ENCODE measurements at places on chromosomes 12 and 14.
A peak's percentile ranks its signal among the peaks of the same experiment; 100 is the strongest.

- DNase-seq: no peak
These were observed 94.5 kb downstream of the CALM1 start for GRCh38 chr14:90491221-90491885.

DNA sequence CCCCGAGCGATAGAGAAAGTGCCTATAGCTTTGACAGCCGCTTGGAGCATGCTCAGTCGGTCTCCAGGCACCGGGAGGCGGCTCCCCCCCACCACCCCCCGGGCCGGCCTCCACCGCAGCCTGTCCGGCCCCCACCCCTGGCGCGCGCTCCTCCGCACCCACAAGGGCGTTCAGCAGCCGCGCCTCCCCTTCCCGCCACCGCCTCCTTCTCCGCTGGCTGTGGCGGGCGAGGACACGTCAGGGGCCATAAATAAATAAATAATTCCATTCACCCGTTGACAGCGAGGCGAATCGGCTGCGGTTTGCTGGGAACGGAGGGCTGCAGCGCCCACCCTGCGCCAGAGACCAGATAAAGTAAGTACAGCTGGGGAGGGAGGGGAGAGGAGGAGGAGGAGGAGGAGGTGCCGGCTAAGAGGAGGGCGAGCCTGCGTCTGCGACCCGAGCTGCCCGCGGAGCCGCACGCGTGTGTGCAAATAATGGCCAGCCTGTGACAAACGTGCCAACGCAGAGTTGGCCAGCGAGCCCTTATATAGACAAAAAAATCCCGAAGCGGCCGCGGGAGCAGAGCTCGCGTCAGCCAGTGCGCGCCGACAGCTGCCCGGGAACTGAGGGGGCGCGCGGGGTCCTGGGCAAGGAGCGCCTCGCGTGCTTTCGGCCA, at the start of gene SLC16A7:
TSS of gene SLC16A7 (plus strand) at position 147 of the 658 bp plus-strand sequence. CDS start 108,773 bp downstream, outside the sequence.
- peak; percentile 76 for DNase-seq

DNA sequence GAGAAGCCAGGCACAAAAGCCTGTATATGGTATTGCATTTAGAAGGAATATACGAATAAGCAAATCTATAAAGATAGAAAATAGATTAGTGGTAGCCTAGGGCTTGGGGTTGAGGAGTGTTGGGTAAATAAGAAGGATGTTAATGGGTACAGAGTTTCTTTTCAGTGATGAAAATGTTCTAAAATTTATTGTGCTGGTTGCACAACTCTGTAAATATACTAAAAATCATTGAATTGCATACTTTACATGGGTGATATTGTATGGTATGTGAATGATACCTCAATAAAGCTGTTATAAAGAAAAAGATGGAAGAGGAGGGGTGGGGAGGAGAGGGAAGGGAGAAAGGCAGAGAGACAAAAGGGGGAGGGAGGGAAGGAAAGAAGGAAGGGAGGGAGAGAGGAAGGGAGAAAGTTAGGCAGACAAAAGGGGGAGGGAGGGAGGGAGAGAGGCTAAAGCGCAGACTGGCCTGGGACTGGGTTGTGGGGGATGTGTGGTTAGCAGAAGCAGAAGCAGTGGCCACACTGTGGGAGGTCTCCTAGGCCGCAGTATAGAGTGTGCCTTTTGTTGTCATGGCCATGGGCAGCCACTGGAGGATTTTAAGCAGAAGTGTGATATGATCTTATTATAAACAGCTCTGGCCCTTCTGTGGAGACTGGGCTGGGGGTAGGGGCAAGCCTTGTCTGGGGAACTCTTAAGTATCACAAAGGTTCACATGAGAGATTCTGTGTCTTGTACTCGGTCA, 73.6 kb upstream of the ELK3 start:
- DNase-seq: no peak

DNA sequence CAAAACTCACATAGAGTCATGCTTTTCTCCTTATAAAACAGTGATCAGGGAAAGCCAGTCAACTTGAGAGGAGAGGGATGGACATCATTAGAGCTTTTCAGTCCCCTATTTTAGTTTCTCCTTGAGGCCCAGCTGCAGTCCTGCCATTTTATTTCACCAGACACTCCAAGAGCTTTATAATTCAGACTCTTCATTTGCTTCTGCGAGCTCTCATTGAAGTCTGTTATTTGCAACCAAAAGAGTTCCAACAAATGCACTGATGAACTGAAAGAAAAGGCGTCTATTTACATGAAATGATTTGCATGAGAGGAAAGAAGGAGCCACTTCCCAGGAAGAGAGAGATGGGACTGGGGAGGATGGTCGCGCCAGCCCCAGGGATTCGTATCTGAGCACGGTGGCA, 86.8 kb downstream of the NDUFA12 start:
- no peak for DNase-seq

DNA sequence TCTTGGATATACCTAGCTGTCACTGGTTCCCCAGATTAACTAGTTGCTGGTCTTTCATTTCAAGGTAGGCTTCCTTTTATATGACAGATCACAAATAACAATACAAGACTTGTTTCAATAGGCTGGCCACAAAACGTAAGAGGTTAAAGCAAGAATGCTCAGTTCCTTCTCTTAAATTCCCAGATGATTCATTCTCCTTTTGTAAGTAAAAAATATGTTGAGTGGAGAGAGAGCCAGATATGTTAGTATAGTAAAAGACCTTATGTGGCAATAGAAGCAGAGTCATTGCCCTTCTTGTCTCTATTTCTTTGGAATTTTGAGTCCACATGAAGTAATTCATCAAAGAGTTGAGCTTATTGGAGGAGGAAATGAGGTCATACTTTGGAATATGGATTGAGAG, 939.0 kb upstream of the ATXN7L3B start:
- DNase-seq: no peak

- no peak for DNase-seq
These were observed 121.6 kb downstream of the TMEM121 start for GRCh38 chr14:105647784-105648608.

DNA sequence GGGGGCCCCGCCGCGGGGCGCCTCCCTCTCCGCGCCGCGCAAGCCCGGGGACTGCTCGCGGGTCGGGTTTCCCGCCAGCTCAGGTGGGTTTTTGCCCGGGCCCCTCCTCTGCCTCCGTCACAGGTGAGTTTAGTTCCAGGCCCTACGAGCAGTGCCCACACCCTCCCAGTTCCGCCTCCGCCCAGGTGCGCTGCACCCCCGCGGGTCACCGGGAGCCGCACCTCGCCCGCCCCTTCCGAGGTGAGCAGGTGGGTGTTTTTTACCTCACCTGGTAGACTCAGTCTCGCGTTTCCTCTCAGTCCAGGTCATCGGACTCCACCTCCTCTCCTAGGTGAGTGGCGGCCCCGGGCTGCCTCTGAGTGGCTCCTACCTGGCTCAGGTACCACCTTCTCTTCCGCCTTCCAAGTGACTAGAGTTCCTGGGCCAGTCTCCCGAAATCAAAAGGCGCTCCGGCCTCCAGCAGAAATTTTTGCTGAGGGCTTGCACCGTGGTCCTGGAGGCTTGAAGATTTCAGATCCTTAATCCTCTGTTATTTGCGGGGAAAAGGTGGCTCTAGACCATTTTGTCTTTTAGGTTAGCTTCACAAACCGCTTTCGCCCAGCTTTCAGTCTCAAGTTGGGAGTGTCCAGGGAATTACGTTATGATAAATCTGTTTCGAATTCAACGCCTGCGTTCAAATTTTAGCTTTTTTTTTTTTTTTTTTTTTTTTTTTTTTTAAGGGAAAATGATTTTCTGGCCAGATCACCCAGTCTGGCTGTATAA, at the start of gene TMEM30B:
TSS of gene TMEM30B (minus strand) at position 153 of the 762 bp plus-strand sequence. CDS start 191 bp downstream, outside the sequence.
- DNase-seq: no peak

GRCh38 chr12:63764481-63764880, 15.2 kb upstream of the RXYLT1 start:
- no peak for DNase-seq

DNA sequence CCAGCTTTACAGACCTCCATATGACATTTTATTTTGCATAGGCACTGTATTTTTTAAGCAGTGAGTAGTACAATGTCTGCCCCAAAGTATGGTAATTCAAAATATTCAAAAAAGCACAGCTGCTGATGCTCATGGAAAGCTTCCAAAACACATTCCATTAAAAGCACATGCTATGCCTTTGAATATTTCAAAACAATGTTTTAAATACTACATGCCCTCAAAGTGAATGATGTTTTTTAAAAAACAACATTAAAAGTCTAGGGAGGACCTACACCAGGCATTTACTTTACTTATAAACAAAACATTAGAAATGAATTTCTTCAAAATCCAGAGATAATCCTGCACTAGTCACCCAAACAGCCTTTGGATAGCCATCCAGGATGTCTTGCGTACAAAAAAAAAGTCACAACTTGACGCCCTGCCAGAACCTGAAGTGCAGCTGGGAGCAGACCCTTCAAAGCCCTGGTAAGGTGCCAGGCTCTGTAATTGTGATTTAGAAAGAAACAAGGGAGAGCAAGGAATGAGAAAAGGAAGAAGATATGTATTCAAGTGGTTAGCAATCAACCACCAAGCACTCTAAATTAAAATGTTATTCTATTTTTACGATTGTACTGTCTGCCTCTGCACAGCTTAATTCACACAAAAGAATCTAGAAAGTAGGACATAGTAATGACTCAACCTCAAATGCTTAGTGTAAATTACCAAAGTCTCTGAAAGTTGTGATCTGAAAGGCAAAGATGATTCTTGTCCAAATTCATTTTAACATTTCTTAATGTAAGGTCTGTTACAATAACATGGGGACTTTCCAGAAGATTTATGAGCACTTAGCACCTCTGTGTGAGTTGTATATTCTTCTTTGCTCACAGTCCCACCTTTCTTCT, 31.9 kb downstream of the CEP83 start:
- no peak for DNase-seq

DNA sequence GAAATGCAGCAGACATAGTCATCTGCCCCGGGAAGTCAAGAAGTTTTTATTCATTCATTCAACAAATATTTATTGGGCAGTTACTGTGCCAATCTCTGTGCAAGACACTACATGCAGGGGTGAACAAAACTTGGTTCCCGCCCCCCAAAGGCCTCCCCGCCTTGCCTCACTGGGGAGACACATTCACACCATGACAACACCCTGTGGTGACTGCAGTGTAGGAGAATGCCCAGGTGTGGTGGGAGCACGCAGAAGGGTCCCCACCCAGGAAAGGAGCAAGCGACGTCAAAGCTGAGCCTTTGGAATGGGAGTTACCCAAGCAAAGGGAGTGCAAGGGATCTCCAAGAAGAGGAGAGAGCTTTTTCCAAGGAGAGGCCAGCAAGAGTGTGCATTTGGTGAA, 1.6 kb upstream of the AQP6 start:
- DNase-seq: no peak

- no peak for DNase-seq
These were observed 42.1 kb downstream of the KCNMB4 start for GRCh38 chr12:70408004-70408790.

DNA sequence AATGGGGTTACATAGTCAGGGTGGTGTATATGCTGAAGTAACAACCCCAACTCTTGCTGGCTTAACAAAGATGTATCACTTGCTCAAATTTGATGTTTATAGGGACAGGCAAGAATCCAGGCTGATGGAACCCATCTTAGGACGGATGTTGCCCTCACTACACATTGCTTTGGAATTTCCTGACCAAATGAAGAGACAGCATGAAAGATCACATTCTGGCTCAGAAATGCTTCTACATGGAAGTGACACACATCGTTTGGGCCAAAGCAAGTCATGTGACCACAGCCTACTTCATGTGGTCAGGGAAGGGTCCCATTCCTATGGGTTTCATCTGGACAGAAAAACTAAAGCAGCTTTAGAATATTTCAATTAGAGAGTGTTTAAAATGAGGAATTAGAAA, 345.8 kb downstream of the TMEM132D start:
- no peak for DNase-seq
